Activated CD4-positive, alpha-beta T cell treated with anti-CD3 and anti-CD28 coated beads, Interleukin-2, amount 10 ng/mL, durations not matched to agents 7 days and 5 days (primary cell): ENCODE measurements at places on chromosomes 7 and 10. TPM values are rescaled to one million over a fixed set of nuclear protein-coding genes. Genes with fewer than 3 reads are reported as not detected.

GRCh38 chr10:101141616-101142532, 10.8 kb downstream of the TLX1 start:
- H3K36me3 ChIP-seq, result no peaks in the 10 kb centered on the region
- no peak overlapping the region for H3K27ac ChIP-seq
- DNase-seq, result peak; percentile 80
- H3K27me3 ChIP-seq, result peaks cover 90% of the 10 kb centered on the region
- H3K4me1 ChIP-seq, result peaks cover 2% of the 10 kb centered on the region

- no peak overlapping the region for H3K4me3 ChIP-seq
- H3K27me3 ChIP-seq, result peaks cover 26% of the 10 kb centered on the region
- DNase-seq, result no peak
- H3K4me1 ChIP-seq, result no peaks in the 10 kb centered on the region
These were observed 169.0 kb upstream of the PRKCQ start for GRCh38 chr10:6748981-6749635.

Gene FLNC
- not detected for total RNA-seq

Gene THSD7A
- not detected for total RNA-seq

Gene TMEM26
- not detected for total RNA-seq
